Amniotic stem cell (primary cell): ENCODE measurements at places on chromosomes 7 and 10.

DNA sequence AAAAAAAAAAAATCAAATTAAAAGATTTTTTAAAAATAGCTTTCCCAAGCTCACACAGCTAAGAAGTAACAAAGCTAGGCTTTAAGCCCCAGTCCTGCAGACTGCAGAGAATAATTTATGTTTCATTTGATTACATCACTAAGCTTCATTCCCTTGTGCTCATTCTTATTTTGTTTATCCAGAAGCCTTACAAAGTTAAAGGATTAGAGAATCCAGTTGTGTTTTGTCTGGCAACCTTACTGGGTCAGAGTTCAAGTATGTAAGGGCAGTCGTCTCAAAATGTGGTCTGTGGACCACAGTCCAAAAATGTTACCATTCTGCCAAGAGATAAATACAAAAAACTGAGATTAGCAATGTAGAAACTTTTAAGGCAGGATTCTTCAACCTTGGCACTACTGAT lies 32.1 kb upstream of the EZH2 start:
- DNase-seq, result no peak

GRCh38 chr10:360653-361052 lies 225.4 kb downstream of the ZMYND11 start:
- no peak for DNase-seq

GRCh38 chr7:30694218-30694745 lies 12.0 kb upstream of the CRHR2 start:
- no peak for DNase-seq

DNA sequence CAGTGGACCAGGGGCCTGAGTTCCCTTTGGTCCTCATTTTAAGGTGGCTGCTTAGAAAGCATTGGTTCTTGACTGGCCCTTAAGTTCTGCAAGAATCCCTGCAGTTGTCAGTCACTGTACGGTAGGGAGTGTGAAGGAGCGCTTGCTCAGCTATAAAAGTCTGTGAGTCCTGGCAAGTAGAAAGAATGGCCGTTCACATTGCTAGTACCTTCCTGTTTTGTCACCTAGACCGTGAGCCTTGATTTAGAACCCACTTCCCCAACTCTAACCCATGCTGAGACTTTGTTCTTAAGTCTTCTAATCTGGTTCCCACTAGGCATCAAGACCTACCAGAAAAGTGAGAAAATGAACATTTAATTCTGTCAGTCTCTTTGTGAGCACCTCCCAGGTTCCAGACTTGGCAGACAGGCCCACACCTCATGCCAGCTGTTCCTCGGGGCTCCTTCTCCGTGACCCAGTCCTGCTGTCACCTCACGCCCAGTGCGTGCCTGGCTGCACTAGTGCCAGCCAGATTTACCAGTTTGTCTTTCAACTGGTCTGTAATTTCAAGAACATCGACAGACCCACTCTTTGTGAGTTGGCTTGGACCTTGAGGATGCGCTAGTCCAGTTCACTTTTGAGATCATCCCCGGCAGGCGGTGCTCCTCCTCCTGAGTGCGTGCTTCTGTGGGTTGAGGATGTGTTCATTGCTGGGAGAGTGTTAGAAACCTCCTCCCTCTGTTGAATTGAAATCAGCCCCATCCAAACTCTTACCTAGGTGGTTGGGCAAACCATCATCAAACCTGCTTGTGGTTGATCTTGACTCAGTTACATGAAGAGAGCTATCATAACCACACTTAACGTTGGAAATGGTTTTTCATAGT lies 78.5 kb downstream of the SHH start:
- no peak for DNase-seq

- DNase-seq, result peak; percentile 87
Observed at GRCh38 chr10:125060826-125061556, 99.4 kb downstream of the CTBP2 start.

- DNase-seq, result no peak
Observed at GRCh38 chr7:55570218-55570873, 2.0 kb downstream of the VOPP1 start.

- no peak for DNase-seq
Observed at GRCh38 chr7:44056681-44057080, 8.7 kb downstream of the PGAM2 start.

- DNase-seq, result no peak
Observed at GRCh38 chr7:138945821-138946220, 35.4 kb downstream of the KIAA1549 start.

- DNase-seq, result no peak
Observed at GRCh38 chr7:101957744-101958525, 140.5 kb downstream of the CUX1 start.

DNA sequence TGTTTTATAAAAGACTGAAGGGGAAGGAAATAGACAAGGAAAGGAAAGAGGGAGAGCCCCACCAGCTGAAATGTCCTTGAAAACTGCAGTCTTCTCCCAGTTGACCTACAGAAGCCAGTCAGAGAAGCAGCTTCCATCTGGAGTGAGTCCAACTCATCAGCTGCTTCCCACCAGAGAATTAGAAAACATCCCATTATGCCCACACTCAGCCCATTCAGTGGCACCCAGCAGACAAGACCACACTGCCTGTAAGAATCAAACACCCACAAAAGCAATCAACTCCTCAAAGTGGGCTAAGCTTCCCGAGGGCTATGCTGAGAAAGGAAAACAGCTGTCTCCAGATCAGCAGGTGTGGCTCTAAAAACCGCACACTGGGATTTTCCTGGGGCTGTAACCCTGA lies 29.6 kb upstream of the TMEM213 start:
- DNase-seq, result no peak

DNA sequence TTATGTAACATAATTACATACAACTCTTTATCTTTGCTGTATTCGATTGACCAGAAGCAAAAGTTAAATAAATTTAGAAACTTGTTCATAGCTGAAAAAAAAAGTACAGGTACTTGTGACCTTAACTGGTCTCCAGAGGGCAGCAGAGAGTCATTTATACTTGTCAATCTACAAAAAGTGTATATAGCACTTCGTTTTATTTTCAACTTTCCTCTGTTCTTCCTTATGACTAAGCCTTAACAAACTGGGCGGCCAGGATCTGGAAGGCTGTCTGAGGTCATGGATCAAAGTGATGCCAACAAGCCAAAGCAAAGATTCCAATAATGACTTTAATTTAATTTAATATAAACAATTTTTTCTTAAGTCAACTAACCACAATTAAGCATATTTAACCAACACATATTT lies 29.8 kb downstream of the C10orf67 start:
- peak; percentile 74 for DNase-seq

DNA sequence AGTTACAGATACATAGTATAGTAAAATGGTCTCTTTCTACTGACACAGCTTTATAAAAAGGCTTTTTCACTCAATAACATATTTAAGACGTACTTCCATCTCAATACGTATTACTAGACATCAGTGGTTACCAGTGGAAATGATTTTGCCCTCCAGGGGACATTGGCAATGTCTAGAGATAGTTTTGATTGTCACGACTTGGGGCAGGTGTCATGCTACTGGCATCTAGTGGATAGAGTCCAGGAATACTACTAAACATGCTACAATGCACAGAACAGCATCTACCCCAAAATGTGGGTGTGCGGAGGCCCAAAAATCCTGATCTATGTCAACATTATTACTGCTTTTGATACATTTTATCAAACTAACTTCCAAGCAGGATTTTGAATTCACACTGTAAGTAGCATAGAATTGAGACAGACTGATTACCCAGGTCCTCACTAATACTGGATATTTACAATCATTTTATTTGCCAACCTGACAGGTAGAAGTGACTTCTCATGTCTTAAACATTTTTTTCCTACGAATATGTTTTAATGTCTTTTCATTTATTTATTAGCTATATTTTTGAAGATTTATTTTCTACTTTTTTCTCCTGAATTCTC lies 53.8 kb downstream of the HGF start:
- no peak for DNase-seq

DNA sequence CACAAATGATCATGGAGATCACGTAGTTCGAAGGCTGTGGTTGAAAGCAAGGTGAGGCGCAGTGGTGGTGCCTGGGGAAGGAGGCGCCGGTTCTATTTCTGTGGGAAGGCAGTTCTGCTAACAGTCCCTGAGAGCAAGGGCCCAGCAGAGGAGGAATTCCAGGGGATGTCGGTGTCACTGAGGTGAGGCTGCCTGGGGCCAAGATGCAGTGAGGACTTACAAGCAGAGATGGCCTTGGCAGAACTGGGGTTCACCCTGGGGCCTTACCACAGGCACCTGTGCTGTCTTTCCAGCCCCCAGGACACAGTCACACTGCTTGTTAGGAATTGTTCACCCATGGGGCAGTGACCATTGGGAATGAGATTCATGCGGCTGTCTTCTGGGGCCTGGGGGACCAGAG lies 26.7 kb downstream of the GBX1 start:
- no peak for DNase-seq

- no peak for DNase-seq
Observed at GRCh38 chr7:95509199-95509598, 23.5 kb downstream of the ASB4 start.

- DNase-seq, result no peak
Observed at GRCh38 chr10:104657457-104657856, 16.4 kb downstream of the SORCS3 start.

DNA sequence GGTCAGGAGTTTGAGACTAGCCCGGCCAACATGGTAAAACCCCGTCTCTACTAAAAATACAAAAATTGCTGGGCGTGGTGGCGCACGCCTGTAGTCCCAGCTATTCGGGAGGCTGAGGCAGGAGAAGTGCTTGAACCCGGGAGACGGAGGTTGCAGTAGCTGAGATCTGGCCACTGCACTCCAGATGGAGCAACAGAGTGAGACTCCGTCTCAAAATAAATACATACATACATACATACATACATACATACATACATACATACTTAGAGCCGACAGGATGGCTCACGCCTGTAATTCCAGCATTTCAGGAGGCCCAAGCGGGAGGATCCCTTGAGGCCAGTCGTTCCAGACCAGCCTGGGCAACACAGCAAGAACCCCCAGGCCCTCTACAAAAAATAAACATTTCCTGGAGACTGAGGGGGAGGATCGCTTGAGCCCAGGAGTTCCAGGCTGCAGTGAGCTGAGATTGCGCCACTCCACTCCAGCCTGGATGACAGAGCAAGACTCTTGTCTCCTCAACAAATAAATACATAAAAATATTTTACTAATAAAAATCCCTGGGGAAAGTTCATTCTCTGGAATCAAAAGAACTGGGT lies 90.9 kb upstream of the TNRC18 start:
- no peak for DNase-seq

GRCh38 chr7:50298811-50299562 lies 5.5 kb upstream of the IKZF1 start:
- no peak for DNase-seq

- no peak for DNase-seq
Observed at GRCh38 chr10:86083206-86083605, 283.4 kb downstream of the GRID1 start.

GRCh38 chr10:91406322-91406721 lies 3.8 kb upstream of the HECTD2 start:
- DNase-seq, result no peak

GRCh38 chr10:13739183-13739582 lies 152.4 kb downstream of the PRPF18 start:
- DNase-seq, result no peak

DNA sequence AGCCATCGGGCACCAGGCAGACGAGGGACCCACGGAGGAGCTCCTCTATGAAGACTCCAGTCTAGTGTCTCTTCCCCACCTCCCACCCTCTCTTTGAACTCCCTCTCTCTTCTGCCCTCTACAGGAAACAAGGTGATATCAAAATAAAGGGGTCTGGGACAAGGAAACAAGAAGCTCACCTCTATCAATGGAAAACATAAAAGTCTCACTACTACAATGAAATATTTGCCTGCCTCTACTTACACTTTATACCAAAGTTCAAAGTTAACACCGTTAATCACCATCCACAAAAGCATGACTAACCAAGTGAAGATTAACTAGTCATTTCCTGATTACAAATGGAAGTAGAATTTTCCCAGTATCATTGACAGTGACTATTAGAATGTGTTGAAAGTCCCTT lies 82.2 kb downstream of the PARD3 start:
- no peak for DNase-seq

GRCh38 chr10:4947039-4947634 lies 16.1 kb upstream of the AKR1C1 start:
- DNase-seq, result no peak

DNA sequence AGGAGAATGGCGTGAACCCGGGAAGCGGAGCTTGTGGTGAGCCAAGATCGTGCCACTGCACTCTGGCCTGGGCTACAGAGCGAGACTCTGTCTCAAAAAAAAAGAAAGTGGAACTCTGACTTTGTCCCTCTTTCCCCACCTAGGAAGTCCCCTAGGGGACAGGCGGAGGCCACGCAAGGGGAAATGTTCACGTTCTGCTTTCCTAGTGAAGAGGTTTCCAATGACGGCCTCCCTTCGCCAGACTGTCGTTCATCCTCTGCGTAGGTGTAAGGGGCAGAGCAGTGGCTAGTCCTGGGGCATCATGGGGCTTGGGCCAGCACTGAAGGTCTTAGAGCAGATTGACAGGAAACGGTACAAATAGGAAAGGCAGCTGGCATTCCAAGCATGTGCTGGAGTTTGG lies 30.6 kb downstream of the SUFU start:
- DNase-seq, result no peak

DNA sequence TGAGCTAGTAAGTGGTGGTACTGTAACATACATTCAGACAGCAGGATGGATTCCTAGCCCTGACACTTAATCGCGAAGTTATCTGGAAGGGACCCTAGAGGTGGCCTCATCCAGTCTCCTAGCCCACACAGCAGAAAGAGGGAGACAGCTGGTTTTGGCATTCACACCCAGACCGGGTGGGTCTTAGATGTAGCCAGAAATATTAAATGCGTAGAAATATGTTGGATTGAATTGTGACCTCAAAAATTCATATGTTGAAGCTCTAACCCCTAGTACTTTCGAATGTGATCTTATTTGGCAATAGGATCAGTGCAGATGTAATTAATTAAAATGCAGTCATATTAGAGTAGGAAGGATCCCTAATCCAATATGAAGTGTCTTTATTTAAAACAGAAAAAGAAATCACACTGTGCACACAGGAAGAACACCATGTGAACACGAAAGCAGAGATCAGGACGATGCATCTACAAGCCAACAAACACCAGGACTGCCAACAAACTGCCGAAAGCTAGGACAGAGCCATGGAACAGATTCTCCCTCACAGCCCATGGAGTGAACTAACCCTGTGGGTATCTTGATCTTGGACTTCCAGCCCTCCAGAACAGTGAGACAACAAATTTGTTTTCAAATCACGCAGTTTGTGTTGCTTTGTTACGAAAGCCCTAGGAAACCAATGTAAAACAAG lies 2.9 kb upstream of the XPNPEP1 start:
- no peak for DNase-seq

DNA sequence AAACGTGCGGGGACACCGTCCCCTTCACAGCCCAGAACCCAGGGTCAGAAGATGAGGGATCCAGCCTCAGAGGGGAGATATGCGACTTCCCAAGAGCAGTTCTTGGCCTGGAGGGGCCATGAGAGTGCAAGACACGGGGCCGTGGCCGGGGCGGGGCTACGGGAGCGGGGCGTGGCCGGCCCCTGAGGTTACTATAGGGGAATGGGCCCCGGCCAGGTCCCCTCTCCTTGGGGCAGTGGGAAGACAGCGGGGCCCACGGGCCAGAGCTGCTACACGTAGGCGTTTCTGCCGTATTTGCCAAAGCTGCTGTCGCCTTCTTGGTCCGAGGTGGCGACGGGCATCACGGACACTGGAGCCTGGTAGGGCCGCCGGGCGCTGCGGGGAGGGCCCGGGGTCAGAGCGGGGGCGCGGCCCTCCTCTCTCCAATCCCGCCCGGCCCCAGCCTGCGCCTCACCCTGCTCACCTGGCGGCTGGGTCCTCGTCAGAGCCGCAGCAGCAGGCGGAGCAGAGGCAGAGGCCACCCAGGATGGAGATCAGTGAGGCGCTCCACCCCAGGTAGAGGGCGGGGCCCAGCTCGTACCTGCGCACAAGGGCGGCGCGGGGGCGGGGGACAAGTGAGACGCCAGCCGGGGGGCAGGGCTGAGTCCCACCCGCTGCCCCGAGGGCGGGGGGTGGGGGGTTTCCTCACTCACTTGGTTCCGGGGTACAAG lies 5.3 kb downstream of the CLDN15 start:
- DNase-seq, result no peak
